GM04504 (cell line): ENCODE measurements at places on chromosomes 5 and 9.

- no peak for DNase-seq
Measured at GRCh38 chr5:32678472-32678871, 32.6 kb upstream of the NPR3 start.

DNA sequence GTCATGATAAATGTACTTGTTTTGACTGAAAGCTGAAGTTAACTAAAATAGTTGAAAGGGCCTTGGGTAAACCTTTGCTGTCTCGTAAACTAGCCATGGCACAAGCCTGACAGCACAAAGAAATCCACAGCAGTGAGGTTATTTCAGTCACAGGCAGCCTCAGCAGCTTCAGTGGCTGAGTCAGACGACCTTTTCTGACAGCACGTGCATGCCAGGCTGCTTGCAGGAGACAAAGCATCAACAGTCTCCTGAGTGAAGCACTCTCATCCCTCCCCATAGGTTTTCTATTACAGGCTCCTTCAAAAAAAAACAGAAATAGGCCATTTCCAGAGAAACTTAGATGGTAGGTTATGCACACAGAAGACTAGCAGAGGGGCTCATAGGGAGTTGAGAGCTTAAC is 34.6 kb downstream of the OXCT1 start:
- DNase-seq, result peak; percentile 68

DNA sequence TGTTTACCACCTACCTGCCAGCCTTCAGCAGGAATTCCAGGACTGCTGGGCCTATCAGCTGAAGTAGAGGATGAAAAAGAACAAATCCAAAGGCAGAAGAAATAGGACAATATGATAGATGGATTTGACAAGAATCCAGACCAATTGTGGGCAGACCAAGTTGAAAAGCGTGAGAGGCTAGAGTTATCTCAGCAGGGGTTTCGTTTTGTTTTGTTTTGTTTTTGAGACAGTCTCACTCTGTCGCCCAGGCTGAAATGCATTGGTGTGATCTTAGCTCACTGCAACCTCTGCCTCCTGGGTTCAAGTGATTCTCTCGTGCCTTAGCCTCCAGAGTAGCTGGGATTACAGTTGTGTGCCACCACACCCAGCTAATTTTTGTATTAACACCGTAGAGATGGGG is 113.2 kb downstream of the PALM2AKAP2 start:
- DNase-seq, result no peak

DNA sequence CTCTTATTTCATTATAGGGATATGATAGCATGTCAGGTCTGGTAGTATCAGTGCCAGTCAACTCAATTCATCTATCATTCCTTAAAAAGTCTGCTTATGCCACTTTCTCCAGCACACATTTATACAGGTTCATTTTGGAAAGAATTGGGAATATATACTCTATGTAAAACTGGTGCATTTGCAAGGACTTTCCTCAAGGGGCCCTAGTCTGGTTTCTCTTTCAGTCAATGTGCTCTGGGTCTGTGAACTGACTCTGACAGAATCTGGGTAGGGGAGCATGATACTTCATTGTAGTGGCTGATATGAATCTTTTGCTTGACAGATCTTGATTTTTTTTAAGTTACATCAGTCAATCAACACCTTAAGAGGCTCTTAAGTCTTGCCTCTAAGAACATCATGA is 313.9 kb downstream of the HTR1A start:
- DNase-seq, result no peak

DNA sequence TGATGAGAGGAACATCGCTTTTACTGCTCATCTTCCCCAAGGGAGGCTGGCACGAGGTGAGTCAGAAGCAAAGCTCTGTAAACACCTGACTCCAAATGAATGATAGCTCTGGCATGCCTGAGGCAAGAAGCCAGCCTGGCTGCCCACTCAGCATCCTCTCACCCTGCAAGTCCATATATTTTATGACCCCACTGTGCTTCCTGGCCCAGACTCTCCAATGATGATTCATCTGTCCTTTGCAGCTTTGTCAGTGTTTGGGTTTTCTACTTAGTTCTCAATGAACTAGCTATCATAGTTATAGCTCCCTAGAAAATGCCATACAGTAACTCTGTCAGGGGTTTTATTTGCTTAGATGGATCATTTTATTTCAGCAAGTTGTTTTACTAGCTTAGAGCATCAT is 52.1 kb upstream of the FSTL4 start:
- DNase-seq, result peak; percentile 24

DNA sequence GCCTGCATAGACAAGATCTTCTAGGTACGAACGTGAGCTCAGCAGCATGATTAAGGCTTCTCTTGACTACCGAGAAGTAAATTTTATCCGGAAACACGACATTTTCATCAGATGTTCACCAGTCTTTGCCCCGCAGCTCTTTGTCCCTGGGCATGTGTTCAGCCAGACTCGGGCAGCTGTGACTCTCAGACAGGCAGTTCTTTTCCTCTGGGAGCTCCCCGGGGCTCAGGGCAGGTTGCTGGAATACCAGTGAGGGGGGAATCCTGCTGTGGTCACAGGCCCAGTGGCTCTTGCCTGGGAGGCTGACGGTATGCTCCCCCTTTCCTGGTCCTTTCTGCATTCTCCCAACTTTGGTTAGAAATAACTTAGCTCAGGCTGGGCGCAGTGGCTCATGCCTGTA is 186.1 kb downstream of the GNA14 start:
- no peak for DNase-seq

DNA sequence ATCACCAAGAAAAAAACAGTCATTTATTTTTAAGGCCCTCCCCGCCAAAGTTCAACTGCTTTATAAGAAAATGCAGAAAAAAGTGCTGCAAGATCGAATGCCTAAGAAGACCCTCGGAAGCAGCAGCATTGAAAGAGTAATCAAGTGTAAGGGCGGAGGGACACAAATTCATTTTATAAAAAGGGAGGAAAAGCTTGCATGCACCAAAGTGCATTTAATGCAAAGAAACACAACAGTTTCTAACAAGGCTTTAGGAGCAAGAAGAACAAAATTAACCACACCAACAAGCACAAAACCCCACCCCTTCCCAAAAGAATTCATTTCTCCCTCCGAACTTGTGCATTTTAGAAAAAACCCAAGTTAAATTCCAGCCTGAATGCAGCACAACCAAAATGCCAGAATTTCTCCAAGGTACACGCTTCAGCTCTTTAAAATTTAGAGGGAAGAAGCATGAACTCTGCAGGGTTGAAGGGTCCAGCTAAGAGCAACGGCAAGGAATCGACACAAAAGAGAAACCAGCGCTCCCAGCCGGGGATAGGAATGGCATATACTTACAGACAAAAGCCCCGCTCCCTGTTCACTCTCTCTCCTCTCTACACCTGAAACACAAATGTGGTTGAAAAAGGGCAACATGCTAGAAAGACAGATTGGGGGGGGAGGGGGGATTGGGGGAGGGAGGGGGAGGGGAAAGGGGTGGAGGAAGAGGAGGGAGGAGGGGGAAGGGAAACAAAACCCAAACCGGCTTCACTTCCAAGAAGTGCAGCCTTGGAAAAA is at the start of gene NREP:
Gene NREP (minus strand): TSS at position 614 of the 774 bp plus-strand sequence. CDS start 1,422 bp downstream, outside the sequence.
- no peak for DNase-seq

- DNase-seq, result peak; percentile 46
Measured at GRCh38 chr5:120464627-120465435, 731 bp downstream of the PRR16 start.

DNA sequence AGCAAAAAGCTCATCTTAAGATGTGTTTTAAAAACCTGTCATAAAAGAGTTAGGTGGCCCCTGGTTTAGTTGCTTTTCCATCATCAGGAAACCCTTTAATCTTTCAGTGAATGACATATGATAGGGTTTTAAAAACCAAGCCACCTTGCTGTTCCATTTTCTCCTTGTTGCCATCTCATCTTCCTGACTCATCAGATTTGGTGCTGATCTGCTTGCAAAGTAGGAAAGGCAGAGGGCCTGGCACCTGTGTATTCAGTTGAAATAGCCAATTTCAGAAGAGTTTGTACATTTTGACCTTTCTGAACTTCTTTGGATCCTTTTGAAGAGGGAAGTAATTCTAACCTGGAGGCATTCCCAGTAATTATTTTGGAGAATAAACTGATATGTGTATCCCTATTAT is 272.7 kb downstream of the CD180 start:
- no peak for DNase-seq

- no peak for DNase-seq
Measured at GRCh38 chr5:756865-757345, 27.6 kb downstream of the ZDHHC11B start.

- DNase-seq, result no peak
Measured at GRCh38 chr5:1908931-1909330, 26.2 kb upstream of the IRX4 start.

- DNase-seq, result no peak
Measured at GRCh38 chr9:110382731-110383130, 45.1 kb upstream of the TXNDC8 start.

GRCh38 chr9:108772301-108772894 is 83.4 kb downstream of the ACTL7B start:
- no peak for DNase-seq

GRCh38 chr5:134327327-134327726 is 39.6 kb downstream of the CDKL3 start:
- no peak for DNase-seq
